ENCODE measurements at places on chromosomes 1 and 21. TPM values are rescaled to one million over a fixed set of nuclear protein-coding genes. Genes with fewer than 3 reads are reported as not detected.

OR6Y1 gene
- total RNA-seq = not detected

CFAP74 gene
- not detected for total RNA-seq

PRAMEF1 gene
- not detected for total RNA-seq

TMOD4 gene
- 0.29 TPM for total RNA-seq

IVL gene
- not detected for total RNA-seq

CDK18 gene
- 1.3 TPM for total RNA-seq

PDXK gene
- total RNA-seq = 120 TPM

CATSPERE gene
- 0.44 TPM for total RNA-seq

ACTL8 gene
- not detected for total RNA-seq

MRAP gene
- total RNA-seq = not detected

S100A9 gene
- total RNA-seq = not detected

IFNAR2 gene
- total RNA-seq = 5.8 TPM

S100B gene
- 0.29 TPM for total RNA-seq

STUM gene
- total RNA-seq = under 0.01 TPM

SF3B4 gene
- total RNA-seq = 14.4 TPM

OR2L8 gene
- not detected for total RNA-seq

CD247 gene
- not detected for total RNA-seq

BSND gene
- not detected for total RNA-seq

KIAA1614 gene
- 9.6 TPM for total RNA-seq

SPATA46 gene
- total RNA-seq = not detected

TENT5C gene
- total RNA-seq = 2.6 TPM

MTARC2 gene
- 6.1 TPM for total RNA-seq

S100A7 gene
- total RNA-seq = not detected

SPRR2B gene
- total RNA-seq = not detected

NHLH1 gene
- not detected for total RNA-seq

PTAFR gene
- total RNA-seq = 0.15 TPM

NBPF19 gene
- 10.9 TPM for total RNA-seq

PRELP gene
- 4.3 TPM for total RNA-seq

KIF17 gene
- 1.5 TPM for total RNA-seq

KRTAP13-2 gene
- not detected for total RNA-seq

FAM76A gene
- 15.1 TPM for total RNA-seq

FAM3B gene
- total RNA-seq = not detected

HIVEP3 gene
- total RNA-seq = 0.17 TPM

RNPC3 gene
- total RNA-seq = 6.1 TPM

FCRL5 gene
- total RNA-seq = not detected

BEST4 gene
- 0.33 TPM for total RNA-seq

NTMT2 gene
- total RNA-seq = not detected

KRTAP10-9 gene
- total RNA-seq = not detected

CXADR gene
- total RNA-seq = 1.2 TPM

RUNX1 gene
- 16.0 TPM for total RNA-seq

GJA4 gene
- total RNA-seq = 0.15 TPM

CNKSR1 gene
- 0.17 TPM for total RNA-seq

RPTN gene
- not detected for total RNA-seq

CLEC20A gene
- not detected for total RNA-seq

RAB29 gene
- total RNA-seq = 19.5 TPM

AIM2 gene
- not detected for total RNA-seq

COL24A1 gene
- total RNA-seq = 0.87 TPM

CYP4Z1 gene
- total RNA-seq = not detected

NUP210L gene
- 0.15 TPM for total RNA-seq

CLCA1 gene
- total RNA-seq = 0.15 TPM

OR2M3 gene
- total RNA-seq = not detected

CLDN19 gene
- not detected for total RNA-seq

MYOG gene
- total RNA-seq = not detected

ACOT11 gene
- 7.6 TPM for total RNA-seq

GPR3 gene
- not detected for total RNA-seq

TCEA3 gene
- total RNA-seq = 9.7 TPM

CRYAA gene
- total RNA-seq = not detected

RGS1 gene
- not detected for total RNA-seq

KIF1B gene
- total RNA-seq = 31.1 TPM

KRTAP10-8 gene
- total RNA-seq = not detected
